ENCODE measurements at places on chromosomes 4 and X.

- no peak for DNase-seq
Measured at GRCh38 chr4:48299560-48299959, 29.9 kb upstream of the TEC start.

DNA sequence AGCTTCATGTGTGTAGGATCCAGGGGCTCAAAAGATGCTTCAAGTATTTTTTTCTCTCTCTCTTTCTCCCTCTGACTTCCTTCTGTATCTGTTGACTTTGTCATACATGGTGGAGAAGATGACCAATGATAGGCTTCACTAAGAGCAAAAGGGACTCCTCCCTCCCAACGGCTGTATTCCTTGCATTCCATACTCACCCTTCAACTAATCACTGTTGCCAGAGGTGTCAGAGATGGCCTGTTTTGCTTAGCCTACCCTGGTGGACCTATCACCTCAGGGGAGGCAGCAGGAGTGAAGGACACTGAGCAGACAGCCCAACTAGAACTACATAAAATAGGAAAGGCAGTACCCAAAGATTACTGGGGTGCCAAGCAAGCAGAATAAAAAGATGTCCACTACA, 62.2 kb upstream of the C1QTNF7 start:
- DNase-seq, result no peak

DNA sequence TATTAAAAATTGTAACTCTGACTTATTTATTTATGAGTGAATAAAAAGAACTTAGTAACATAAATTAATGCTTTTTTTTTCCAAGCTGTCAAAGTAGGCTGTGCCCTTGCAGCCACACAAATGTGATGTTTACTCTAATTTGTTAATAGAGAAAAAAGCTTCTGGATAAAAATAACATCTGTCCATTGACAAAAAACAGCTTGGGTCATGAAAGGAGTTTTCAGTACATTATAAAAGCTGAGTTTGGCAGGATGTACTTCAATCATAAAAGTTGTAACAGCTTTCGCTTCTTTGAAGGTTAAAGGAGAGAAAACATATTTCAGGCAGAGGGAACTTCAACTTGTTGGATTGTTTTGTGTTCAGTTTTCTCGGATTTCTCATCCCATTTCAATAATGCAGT, 105.6 kb downstream of the SLC4A4 start:
- no peak for DNase-seq

GRCh38 chr4:185247151-185247550, 37.8 kb downstream of the SNX25 start:
- DNase-seq, result no peak

DNA sequence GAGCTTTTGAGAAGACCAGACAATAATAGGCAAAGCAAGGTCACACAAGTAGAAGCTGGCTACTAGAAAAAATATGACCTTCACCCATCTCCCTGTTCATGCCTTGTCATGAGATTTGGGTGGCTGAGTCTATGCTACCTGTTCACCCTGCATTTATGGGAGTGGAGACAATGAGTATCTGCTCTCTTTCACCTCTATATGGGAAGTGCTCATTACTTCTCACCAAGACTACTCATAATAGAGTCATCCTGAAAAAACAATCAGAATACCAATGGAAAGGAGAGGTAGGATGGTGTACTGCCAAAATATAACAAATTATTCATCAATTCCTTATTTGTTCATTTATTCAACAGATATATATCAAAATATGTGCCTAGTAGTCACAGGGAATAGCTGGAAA, 921.8 kb upstream of the INTU start:
- DNase-seq, result no peak

DNA sequence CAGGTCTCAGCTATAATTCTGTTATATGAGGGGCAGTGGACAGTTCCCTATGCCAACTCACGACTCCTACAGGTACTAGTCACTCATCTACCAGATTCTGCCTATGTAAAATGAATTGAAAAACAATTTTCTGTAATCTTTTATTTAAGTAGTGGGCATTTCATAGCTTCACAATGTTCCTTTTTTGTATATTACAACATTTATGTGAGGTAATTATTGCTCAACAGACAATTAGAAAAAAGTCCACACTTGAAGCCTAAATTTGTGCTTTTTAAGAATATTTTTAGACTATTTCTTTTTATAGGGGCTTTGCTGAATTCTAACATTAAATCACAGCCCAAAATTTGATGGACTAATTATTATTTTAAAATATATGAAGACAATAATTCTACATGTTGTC, 20.4 kb downstream of the EREG start:
- no peak for DNase-seq

Measured in omental fat pad (tissue), 4 donors.